Stimulated activated CD8-positive, alpha-beta memory T cell treated with anti-CD3 and anti-CD28 coated beads, Interleukin-7, amount 100 ng/mL, for 1 hour (primary cell): ENCODE measurements at places on chromosomes 13 and 19.

DNA sequence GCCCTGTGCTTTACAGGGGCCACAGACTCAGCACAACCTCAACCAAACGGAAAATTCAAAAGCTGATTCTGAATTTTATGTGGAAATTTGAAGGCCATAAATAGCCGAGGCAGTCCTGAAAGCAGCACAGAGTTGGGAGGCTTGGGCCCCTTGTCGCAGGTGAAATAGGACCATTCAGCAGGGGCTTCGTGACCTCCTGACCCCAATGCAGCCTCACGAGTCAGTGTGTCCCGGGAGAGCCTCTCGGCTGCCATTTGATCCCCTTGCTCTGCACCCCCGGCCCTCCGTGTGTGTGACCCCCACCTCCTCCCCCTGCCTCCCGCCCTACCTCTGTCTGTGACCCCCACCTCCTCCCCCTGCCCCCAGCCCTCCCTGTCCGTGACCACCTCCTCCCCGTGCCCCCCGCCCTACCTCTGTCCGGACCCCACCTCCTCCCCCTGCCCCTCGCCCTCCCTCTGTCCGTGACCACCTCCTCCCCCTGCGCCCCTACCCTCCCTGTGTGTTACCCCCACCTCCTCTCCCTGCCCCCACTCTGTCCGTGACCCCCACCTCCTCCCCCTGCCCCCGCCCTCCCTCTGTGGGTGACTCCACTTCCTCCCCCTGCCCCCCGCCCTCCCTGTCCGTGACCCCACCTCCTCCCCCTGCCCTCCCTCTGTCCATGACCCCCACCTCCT, 41.7 kb upstream of the TFDP1 start:
- no peak for DNase-seq

DNA sequence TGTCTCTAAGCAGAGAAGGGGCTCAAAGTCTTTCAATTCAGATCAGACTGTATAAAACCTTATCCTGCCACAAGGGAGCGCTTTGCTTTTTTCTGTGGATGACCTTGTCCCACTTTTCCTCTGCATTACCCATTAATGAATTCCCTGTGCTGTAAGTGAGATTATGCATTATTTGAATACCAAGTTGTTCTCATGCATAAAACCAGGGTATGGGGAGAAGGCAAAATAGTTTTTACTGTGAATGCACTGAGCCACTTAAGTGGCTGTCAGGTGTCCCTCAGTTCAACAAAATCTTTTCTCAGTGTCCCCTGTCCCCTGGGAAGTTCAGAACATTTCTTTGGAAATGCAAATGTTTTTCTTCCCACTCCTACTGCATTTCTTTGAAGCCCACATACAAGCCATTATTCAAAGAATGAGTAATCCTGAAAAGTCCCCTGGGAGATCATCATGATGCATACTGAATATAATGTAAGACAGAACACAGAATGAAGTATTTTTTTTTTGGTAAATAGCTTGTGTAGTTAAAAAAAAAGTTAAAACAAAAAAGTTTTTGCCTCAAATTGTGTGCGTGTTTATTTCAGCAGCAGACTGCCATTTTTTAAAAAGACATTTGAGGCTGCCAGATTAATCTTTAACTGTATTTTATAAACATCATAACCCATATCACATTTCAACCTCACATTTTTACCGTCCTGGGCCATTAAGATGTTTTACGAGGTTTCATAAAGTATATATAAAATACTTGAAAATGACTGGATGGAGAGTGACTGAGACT, 506.7 kb upstream of the PCDH9 start:
- DNase-seq: no peak

DNA sequence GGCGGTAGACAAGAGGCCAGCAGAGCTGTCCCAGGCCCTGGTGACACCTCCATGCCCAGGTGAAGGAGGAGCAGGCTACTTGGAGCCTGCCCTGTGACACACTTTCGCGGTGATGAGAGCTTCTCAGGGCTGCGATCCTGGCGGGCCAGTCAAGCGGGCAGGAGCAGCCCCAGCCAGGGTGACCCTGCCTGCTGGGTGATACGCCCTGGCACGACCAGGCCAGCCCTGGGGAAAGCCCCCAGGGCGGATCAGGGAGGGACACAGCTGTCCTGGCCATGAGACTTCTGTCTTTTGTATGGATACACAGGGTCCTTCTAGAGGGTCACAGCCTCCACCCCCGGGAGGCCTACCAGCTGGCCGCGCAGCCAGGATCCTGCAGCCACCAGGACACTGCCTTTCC, 13.1 kb downstream of the DNM2 start:
- no peak for DNase-seq

DNA sequence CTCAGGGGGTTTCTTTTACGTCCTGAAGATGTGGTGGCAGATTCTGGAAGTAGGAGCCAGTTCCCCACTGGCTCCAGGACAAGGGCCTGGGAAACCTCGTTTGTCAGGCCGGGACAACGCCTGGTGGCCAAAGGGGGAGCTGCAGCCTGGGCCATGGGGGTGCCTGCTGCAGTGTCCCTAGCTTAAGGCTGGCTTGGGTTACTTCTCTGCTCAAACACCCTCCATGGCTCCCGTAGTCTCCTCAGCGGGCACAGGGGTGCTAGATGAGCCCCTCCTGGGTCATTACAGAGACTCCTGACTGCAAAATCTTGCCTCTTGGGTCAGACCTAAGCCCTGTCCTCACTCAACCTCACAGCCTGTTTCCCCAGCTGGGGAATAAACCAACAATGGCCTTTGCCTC, 14.7 kb downstream of the CILP2 start:
- DNase-seq: no peak

GRCh38 chr13:99227909-99228688, 27.4 kb downstream of the UBAC2 start:
- DNase-seq: no peak

DNA sequence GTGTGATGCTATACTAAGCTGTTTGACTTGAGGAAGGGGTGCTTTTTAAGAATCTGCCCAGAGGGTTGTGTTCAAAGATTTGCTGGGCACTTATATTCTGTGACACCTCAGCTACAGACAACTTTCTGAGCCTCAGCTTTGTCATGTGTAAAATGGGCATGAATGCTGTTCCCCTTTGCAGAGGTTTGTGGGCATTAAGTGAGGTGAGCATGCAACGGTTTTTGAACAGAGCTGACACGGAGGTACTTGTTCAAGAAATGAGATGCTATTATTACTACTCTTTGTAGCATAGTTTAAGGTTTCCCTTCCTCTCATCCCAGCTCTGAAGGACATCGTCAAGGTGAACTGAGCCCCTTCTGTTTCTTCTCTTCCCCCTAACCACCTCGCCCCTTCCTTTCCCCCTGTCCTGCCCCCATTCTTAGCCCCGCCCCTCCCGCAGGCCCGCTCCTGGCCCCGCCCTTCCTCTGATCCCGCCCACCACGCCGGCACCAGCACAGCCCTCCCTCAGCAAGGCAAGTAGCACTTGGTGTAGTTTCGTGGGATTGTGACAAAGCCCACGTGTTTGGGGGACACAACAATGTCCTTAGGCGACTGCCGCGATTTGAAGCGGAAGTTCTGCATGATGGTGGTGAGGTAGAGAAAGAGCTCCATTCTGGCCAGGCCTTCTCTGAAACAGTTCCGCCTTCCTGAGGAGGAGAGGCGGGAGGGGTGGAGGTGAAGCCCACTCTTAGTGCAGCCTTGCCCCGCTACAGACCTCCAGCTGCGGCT, 26.1 kb upstream of the CYP2A7 start:
- DNase-seq: peak; percentile 47

DNA sequence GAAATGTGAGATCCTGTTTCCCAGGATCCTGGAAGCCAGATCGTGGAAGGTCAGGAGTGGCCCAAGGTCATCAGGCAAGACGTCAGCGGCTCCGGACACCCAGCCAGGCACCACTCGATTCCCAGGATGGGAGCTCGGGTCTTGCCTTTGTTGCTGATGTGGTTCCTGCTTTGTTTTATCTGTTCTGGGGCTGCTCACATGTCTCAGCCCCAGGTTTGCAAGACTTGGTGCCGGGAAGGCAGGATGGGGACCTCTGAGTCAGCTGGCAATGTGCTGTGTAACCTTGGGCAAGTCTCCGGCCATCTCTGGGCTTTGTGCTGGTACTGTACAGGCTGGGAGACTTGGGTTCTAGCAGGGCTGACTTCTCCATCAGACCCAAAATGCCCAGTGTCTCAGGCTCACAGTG, 1.4 kb upstream of the FCHO1 start:
- DNase-seq: no peak

DNA sequence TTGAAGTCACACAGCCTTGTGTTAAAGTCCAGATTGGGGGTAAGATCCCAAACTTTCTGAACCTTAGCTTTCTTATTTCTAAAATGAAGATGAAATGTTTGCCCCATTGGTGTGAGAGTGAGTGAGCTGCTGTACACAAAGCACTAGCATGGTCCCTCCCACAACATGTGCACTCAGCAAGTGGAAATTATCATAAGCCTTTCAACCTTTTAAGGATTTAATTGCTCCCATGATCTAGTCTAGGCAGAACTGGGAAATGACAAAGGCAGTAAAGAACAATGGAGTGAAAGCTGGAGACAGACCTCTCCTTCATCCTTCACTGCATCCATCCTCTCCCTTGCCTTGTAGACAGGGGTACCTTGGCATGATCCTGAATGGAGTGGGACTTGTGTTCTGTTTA, 76.0 kb upstream of the GPR12 start:
- no peak for DNase-seq

- no peak for DNase-seq
These were observed 761.5 kb downstream of the EFNB2 start for GRCh38 chr13:105773863-105774538.

DNA sequence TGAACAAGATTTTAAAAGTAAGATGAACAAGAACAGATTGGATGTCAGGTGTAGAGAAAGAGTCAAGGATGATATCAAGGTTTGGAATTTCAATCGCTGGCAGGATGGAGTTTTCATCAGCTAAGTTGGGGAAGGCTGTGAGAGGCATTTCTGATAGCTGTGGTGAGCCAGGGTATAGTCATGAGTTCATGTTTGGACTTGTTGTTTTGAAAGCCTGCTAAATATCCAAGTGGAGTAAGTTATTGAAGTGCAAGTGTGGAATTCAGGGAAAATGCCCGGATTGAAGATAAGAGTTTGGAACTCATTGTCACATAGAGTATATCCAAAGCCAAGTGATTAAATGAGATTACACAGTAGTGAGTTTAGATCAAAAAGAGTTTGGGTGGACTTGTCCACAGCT, 11.0 kb upstream of the EPSTI1 start:
- DNase-seq: no peak

GRCh38 chr19:12596927-12597548, 13.6 kb downstream of the ZNF490 start:
- DNase-seq: no peak

DNA sequence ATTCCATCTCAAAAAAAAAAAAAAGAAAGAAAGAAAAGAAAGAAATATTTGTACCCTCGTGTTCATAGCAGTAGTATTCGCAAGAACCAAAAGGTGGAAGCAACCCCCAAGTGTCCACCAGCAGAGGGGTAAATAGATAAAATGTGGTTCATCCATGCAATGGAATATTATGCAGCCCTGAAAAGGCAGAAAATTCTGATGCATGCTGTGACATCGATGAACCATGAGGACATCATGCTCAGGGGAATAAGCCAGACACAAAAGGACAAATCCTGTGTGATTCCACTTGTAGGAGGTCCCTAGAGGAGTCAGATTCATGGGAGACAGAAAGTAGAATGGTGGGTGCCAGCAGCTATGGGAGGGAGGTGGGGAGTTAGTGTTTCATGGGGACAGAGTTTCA, 6.4 kb upstream of the LRRC8E start:
- DNase-seq: no peak

DNA sequence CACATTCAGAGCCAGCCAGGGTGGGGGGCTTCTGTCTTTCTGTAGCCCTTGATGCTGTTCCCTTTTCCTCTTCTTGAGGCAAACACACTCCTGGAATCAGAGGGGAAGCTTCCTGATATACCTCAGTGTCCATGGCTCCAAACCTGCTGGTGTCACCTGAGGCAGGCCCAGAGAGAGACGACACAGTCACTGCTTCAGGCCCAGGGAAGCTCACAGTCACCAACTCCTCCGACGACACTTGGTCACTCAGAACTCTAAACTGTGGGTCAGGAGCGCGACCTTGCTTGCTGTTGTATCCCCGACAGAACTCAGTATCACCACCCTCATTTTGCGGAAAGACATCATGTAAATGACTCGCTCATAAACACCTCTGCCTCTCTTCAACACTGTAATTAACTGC, 1.1 kb downstream of the ATP13A1 start:
- DNase-seq: no peak

DNA sequence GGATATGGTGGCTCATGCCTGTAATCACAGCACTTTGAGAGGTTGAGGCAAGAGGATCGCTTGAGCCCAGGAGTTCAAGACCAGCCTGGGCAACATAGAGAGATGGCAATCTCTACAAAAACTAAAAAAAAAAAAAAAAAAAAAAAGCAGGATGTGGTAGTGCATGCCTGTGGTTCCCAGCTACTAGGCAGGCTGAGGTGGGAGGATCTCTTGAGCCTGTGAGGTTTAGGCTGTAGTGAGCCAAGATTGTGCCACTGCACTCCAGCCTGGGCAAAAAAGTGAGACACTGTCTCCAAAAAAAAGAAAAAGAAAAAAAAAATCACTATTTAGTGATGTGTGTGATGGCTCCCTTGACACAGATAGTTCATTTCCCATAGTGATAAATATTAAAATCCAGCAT, 365.0 kb upstream of the NBEA start:
- no peak for DNase-seq

GRCh38 chr13:71396149-71396548, 470.9 kb downstream of the DACH1 start:
- no peak for DNase-seq

DNA sequence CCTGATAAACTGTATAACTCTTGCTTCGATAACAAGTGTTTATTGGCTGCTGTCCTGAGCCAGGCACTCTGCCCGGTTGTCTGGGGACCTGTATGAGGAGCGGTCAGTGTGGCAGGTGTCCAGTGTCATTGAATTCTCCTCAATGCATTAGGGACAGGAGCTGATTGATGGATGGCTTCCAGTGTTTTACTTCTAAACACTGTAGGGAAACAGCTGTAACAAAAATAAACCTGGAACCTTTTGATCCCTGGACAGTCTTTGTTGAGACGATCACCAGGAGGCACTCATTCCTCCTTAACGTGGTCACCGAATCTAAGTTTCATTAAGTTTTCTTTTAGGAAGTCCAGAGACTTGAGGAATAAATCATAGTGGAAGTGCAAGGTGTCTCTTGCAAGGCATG, 17.9 kb downstream of the UBAC2 start:
- no peak for DNase-seq

DNA sequence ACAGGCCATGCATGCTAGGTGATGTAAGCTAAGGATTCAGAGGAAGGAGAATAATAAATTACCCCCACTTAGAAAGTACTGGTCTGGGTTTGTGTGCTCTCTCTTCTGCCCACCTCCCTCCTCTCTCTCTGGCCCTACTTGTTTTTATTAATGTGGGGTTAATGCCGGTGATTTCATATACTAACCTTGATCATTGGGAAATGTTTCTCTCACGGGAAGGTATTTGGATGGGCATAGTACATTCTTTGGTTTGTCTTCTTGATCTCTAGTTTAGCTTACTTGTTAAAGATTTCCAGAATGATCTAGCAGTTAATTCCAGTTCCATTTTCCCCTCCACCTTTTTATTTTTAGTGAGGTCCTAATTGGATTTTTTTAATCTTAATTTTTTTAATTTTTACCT, 24.6 kb downstream of the ARHGAP35 start:
- DNase-seq: no peak

GRCh38 chr13:98979012-98979660, 1.3 kb upstream of the DOCK9 start:
- no peak for DNase-seq

GRCh38 chr13:76955193-76955592, 6.9 kb downstream of the ACOD1 start:
- no peak for DNase-seq

GRCh38 chr13:67023130-67023876, 206.8 kb downstream of the PCDH9 start:
- DNase-seq: no peak

- DNase-seq: peak; percentile 72
These were observed at the start of gene DHRS12 for GRCh38 chr13:51803422-51804294. Gene DHRS12, minus strand, starts transcription at chr13:51804163. Its CDS starts 4,504 bp downstream, at chr13:51799659.

- DNase-seq: no peak
These were observed 624.0 kb upstream of the KLF12 start for GRCh38 chr13:74758188-74758587.
